Stimulated activated naive B cell treated with anti-CD40 and anti-IgM and Interleukin-4, amounts not matched to agents 10 μg/mL and 1 μg/mL and 100 μg/mL, for 72 hours (primary cell): ENCODE measurements at places on chromosomes 13 and 19.

DNA sequence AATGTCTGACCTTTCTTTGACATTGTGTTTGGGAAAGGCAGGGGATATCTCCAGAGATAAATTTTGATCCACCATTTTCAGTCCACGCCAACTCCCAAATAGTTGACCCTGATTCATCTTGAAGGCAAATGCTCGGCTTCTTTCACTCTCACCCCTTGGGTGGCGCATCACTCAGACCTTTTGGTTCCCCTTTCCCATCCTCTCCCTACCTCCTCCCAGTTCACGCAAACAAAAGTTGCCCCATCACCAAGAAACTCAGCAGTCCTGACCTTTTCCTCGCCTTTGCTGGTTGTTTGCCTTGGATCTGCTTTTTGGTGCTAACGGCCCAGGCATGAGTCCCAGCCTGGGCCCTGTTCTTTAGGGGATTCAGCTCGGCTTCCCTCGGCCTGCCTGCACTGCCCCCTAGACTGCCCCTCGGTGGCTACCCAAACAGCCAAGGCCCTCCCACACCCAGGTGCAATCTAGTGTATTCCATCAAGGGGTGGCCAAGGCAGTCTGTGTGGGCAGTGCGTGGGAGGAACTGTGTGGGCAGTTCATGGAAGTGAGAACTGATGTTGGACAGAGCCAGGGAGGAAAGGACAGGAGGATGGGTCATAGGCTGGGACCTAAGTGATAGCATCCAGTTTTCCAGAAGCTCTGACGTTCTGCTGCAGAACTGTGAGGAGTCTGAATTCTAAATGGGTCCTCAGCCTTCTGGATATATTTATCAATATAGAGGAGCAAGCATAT, 255.7 kb downstream of the DLEU7 start:
- no peak for DNase-seq

GRCh38 chr13:40777166-40777808, 6.3 kb upstream of the MRPS31 start:
- peak; percentile 32 for DNase-seq

DNA sequence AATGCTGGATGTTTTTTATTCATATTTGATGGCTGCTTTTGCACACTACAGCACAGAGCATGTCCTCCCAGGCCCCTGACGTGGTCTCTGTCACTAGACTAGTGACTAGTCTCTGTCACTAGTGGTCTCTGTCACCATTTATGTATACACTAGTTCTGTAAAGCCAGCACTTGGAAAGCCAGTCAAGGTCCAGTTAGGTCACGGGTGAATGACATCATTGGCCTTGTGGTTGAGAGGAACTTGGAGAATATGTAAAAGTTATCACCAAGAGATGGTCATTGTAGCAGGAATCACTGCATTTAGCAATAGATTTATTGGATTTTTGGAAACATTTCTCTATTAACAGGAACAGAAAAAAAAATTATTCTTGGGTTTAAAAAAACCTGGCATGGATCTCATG, 72.9 kb downstream of the SHISA2 start:
- DNase-seq, result no peak

- DNase-seq, result no peak
Observed at GRCh38 chr19:35168196-35168595, 13.7 kb downstream of the FXYD5 start.

DNA sequence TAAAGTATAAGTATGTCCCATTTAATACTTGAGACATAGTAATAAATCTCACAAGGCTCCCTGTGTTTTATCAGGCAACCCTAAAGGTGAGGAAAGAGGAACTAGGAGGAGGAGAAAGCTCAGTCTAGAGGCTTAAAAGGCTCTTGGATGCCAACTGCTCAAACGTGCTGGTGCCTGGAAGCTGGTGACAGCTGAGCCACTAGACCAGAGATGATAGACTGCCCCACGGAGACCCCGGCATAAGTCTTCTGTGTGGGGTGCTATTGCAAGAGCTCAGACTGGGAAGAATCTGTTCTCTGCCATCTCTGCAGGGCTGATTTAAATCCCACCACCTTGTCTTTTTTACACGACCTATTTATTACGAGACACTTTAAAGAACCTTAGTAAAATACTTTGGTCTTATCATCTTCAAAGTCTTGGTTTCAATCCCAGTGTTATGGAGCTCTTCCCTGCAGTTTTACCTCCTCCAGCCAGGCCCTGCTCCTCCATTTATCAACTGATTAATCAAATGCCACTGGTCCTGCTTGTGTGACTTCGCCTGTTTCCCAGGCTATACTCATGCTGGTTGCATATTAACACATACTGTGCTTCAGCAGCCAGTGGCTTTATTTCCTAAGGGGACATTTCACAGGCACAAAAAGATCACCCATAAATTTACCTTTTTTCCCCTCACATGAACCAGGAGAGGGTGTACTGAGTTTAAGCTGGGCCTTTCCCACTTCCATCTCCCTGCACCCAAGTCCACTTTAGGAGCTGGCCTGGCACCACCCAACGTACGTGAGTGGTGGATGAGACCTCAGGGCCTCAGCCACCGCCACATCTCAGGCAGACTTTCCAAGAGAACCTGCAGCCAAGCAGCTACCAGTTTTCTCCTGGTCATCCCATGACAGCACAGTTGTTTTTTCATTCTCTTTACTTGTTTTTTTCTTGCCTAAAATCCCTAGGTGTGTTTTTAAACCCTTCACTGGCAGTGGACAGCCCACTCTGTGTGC, 7.8 kb upstream of the ATP12A start:
- no peak for DNase-seq

- DNase-seq, result no peak
Observed at GRCh38 chr19:11096210-11096841, 7.1 kb downstream of the LDLR start.

DNA sequence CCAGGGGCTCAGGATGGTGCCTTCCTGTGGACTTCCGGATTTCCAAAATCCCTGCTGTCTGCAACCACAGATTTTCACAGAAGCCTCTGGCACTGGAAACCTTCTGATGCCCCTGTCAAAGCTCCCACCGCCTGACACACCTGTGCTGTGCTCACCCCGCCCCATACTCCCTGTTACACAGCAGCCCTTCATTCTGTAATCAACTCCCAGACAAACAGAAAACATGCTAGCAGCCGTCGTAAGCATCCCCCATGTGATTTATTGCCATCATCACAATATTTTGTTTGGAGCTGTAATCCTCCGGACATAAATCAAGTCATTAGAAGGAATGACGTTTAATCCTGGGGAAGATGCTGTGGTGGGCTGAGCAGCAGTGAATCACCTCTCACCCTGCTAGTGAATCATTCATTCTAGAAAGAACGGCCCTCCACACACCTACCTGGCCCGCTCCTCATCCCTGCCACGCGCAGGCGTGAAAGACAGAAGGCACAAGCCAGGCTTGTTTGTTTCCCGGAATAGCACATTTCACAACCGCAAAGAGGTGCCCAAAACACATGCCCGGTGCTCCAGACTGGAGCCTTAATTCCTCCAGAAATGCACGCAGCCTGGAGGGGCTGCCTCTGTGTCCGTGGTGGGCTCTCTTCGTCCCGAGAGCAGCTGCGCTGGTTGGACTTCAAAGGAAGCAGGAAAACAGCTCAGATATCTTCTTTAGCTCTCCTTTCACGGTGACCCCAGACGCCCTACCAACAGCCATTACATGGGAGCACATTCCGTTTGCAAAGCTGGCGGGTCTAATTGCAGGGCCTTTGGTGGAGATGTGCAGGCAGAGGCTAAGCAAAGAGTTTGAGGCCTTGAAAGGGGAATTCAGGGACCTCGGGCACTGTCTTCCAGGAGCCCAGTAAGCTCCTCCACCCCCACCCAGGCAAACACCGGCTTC, 41.3 kb upstream of the KCTD15 start:
- DNase-seq, result no peak

DNA sequence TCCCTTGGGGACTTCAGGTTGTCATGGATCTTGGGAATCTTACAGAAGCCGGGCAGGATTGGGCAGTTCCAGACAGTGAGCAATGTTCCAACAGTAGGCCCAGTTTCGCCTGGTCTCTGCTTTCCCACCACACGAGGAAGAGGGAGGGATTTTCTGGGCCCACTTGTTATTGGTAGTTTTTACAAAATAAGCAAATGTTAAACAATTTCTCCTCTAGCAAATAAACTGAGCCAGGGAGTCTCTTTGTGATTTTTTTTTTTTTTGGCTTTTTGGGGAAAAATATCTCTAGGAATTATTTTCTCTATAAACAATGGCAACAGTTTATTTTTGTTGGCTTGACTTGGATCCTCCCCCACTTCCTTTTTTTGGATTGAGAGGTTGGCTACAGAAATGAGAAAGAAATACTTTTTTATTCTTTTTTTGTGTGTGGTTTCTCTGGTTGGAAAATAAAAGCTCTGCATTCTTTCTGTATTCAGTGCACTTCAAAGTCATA, 89.3 kb downstream of the TM9SF2 start:
- DNase-seq, result no peak

GRCh38 chr13:98778749-98779148, 26.3 kb upstream of the SLC15A1 start:
- no peak for DNase-seq

- DNase-seq, result no peak
Observed at GRCh38 chr19:1495051-1495798, 4.2 kb downstream of the REEP6 start.

GRCh38 chr13:50682002-50682401, 161.5 kb downstream of the DLEU7 start:
- no peak for DNase-seq

GRCh38 chr13:39941236-39941635, 285.8 kb downstream of the COG6 start:
- DNase-seq, result no peak

DNA sequence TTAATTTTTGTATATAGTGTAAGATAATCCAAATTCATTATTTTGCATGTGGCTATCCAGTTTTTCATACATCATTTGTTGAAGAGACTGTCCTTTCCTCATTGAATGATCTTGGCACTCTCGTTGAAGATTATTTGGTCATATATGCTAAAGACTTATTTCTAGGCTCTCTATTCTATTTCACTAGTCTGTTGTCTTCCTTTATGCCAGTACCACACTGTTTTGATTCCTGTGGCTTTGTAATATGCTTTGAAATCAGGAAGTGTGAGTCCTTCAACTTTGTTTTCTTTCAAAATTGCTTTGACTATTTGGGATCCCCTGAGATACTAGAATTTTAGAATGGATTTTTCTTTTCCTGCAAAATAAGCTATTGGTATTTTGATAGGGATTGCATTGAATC, 24.5 kb downstream of the FNDC3A start:
- no peak for DNase-seq

DNA sequence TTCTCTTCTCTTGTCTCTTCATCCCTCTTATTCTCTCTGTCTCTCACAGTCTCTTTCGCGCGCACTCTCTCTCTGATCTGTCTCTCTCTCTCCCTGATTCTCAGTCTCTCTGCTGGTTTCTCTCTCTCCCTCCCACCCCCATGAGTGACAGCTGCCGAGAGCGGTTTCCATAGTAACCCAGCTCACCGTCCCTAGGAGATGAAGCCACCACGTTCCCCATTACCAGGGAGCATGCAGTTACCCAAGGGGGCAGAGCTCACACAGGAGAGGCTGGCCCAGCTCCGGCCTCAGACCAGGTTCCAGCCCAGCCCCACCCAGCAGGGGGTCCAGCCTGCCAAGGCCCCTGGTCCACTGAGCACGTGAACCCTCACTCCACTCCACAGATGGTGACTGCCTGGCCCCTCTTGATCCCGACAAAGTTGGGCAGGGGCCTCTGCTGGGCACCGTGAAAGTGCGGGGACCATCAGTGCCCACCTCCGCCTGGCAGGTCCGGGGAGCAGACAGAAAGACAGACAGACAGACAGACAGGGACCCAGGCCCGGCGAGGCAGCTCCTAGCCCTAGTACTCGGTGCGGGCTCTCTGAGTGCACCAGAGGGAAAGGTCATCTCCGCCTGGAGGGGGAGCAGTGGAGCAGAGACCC, 50.6 kb downstream of the CELF5 start:
- peak; percentile 15 for DNase-seq

- DNase-seq, result no peak
Observed at GRCh38 chr13:47067306-47067705, 170.5 kb upstream of the HTR2A start.

DNA sequence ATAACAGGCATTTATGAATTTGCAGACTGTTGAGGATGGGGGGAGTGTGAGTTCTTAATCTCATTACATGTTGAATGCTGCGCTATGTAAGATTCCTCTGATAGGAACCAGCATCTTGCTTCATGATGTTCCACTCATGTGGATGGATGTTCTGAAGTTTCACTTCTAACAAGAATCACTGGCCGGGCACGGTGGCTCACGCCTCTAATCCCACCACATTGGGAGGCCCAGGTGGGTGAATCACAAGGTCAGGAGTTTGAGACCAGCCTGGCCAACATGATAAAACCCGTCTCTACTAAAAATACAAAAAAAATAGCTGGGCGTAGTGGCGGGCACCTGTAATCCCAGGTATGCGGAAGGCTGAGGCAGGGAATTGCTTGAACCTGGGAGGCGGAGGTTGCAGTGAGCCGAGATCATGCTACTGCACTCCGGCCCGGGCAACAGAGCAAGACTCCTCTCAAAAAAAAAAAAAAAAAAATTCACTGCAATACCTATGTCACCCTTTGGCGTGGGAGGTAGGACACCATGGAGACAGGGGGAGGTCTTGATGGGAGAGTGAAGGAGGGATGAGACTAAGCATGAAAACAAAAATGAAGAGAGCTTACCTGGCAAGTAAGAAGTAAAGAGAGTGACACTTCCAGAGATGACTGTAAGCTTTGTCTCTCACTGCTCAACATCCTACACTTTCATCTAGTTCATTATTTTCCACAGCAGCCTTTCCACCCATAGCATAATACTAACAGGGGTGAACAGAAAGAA, 133.0 kb downstream of the DCT start:
- no peak for DNase-seq

- no peak for DNase-seq
Observed at GRCh38 chr19:53092723-53093122, 10.5 kb downstream of the ZNF160 start.
